ENCODE measurements at places on chromosomes 6 and 20. TPM values are rescaled to one million over a fixed set of nuclear protein-coding genes. Genes with fewer than 3 reads are reported as not detected.
A peak's percentile ranks its signal among the peaks of the same experiment; 100 is the strongest.

- DNase-seq: no peak
Measured at GRCh38 chr6:10418862-10419748, 4.2 kb upstream of the TFAP2A start.

Gene GGTLC1
- not detected for total RNA-seq

DNA sequence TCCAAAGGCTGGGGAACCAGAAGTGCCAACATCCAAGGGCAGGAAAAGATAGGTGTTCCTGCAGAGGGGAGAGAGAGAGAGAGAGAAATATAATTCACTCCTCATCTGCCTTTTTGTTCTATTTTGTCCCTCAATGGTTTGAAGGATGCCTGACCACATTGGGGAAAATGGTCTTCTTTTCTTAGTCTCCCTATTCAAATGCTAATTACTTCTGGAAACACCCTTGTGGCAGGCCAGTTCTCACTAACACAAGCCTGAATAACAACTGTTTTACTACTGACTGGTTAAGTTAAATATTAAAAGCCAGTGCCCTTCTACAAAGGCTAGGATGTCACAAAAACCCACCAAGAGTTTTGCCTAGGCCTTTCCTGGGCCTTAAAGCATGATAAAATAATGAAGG is 425.4 kb upstream of the HTR1E start:
- DNase-seq: no peak

Gene GPX5
- total RNA-seq: not detected

GRCh38 chr6:14638435-14638905 is 520.9 kb downstream of the CD83 start:
- DNase-seq: no peak

DNA sequence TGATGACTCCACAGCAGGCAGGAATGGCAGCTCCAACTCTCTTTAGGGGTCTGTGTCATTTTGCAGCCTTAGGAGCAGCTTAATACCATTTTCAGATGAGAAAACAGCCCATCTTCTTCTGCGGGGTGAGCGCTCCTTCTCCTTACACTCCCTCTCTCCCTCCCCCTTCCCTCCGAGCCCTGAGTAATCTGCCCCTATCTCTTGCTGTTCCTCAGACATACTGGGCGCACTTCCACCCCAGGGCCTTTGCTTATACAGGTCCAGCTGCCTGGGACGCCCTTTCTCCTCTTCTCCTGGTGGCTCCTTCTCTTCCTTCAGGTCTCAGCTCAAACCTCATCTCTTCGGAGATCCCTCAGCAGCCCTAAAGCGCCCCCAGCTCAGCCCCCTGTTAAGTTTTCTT is 54.8 kb downstream of the SNAI1 start:
- DNase-seq: no peak

GRCh38 chr20:41734506-41734945 is 116.3 kb upstream of the CHD6 start:
- peak; percentile 21 for DNase-seq

Gene CAPN11
- total RNA-seq: not detected

DNA sequence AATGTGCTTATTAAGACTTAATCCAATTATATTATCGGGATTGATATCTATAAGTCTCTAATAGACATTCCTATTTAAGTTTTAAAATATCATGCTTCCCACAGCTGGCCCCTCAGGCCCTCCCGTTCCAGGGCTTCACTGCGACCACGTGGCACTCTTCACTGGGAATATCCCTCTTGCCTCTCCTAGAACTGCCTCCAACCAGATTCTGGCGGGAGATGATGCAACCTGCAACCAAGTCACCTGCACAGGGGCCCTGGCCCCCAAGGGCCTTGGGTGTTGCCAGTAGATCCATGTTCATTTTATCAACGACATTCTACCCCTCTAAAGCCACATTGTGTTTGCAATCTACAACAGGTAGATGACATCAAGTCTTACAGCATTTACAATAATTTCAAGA is 18.4 kb upstream of the RAMACL start:
- DNase-seq: no peak

Gene ZC2HC1B
- not detected for total RNA-seq

- no peak for DNase-seq
Measured at GRCh38 chr6:107416145-107416544, 43.2 kb downstream of the PDSS2 start.

DNA sequence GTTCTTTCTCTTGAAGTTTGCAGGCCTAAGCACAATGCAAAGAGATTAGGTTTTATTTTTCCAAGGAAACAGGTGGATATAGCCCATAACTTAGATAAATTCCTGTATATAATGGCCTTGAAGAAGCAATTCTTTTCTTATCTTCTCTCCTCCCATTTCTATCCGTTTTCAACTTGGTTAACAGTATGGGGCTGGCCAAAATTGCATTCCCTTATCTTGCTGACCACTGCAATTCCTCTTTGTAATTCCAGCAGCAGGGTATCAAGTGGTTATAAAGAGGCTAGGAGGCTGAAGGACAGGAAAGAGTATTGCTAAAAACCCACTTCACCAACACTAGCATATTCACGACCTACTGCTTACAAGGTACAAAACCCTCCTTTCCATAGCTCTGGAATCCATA is 643.5 kb upstream of the ID4 start:
- DNase-seq: no peak

All from psoas muscle (tissue), 8 donors.